ENCODE measurements at places on chromosomes 16 and 17.
A peak's percentile ranks its signal among the peaks of the same experiment; 100 is the strongest.

GRCh38 chr16:70796301-70796700 lies 4.7 kb downstream of the VAC14 start:
- DNase-seq = no peak

GRCh38 chr16:29154088-29154487 lies 169.2 kb downstream of the LAT start:
- no peak for DNase-seq

- DNase-seq = peak; percentile 24
These were observed 892 bp downstream of the ABCC1 start for GRCh38 chr16:15950161-15950854.

- DNase-seq = no peak
These were observed 4.9 kb downstream of the SOX9 start for GRCh38 chr17:72125742-72126141.

- no peak for DNase-seq
These were observed 379.1 kb upstream of the CDH11 start for GRCh38 chr16:65500919-65501318.

GRCh38 chr17:76152591-76152990 lies 11.5 kb upstream of the FOXJ1 start:
- no peak for DNase-seq
